ENCODE measurements at places on chromosomes 1 and 21. TPM values are rescaled to one million over a fixed set of nuclear protein-coding genes. Genes with fewer than 3 reads are reported as not detected.

Gene CHRM3
- not detected for total RNA-seq

DNA sequence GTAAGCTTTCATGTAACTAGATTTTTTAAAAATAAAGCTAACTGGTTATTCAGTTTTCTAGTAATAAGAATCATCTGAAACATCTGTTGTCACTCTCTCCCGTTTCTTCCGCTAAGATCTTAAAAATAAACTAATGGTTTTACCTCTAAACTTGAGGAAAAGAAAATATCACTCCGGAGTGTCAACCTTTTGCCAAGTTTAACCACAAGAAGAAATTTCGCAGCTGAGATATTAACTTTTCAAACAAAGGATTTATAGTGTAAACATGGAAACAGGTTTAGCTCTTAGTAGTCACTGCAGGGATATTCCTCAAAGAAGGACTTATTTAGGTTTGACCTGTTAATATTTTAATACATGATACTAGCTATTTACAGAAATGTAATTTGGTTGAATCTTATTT, 954.9 kb downstream of the ADGRL2 start:
- no peaks in the 10 kb centered on the region for H3K27me3 ChIP-seq
- H3K4me3 ChIP-seq = no peak overlapping the region
- no peaks in the 10 kb centered on the region for H3K4me1 ChIP-seq
- H3K36me3 ChIP-seq = no peaks in the 10 kb centered on the region
- H3K27ac ChIP-seq = no peak overlapping the region
- no peak for DNase-seq

DNA sequence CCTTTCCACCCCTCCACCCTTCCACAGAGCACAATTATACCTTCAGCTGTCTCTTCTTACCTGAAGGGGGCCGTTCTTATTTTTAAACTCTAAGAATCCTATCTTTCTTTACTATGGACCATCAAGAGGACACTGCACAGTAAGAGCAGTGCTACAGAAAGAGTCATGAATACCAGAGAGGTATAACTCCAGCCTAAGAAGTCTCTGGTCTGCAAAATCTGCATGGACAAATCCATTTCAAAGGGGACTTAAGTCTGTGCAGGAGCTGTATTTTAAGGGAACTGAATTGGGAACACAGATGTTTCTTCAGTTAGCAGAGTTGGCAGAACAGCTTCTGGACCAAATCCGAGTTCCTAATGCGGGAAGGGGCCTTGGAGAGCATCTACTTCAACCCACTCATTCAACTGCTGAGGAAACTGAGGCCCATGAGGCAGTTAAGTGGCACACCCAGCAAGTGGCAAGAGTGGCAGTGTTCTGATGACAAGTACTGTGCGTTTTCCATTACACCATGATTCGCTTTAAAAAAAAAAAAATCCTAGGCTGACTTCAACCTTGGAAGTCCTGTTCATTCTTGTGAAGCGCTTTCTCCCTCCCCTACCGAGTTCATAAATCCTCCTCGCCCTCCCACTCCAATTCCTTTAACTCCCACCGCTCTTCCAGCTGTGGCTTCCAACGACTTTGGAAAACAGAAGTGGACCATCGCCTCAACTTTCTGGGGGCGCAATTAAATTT, 1.8 kb downstream of the PLPP3 start:
- DNase-seq = no peak
- no peaks in the 10 kb centered on the region for H3K36me3 ChIP-seq
- H3K4me1 ChIP-seq = peaks cover 7% of the 10 kb centered on the region
- H3K27ac ChIP-seq = no peak overlapping the region
- peaks cover 44% of the 10 kb centered on the region for H3K27me3 ChIP-seq

Gene TSACC
- not detected for total RNA-seq

DNA sequence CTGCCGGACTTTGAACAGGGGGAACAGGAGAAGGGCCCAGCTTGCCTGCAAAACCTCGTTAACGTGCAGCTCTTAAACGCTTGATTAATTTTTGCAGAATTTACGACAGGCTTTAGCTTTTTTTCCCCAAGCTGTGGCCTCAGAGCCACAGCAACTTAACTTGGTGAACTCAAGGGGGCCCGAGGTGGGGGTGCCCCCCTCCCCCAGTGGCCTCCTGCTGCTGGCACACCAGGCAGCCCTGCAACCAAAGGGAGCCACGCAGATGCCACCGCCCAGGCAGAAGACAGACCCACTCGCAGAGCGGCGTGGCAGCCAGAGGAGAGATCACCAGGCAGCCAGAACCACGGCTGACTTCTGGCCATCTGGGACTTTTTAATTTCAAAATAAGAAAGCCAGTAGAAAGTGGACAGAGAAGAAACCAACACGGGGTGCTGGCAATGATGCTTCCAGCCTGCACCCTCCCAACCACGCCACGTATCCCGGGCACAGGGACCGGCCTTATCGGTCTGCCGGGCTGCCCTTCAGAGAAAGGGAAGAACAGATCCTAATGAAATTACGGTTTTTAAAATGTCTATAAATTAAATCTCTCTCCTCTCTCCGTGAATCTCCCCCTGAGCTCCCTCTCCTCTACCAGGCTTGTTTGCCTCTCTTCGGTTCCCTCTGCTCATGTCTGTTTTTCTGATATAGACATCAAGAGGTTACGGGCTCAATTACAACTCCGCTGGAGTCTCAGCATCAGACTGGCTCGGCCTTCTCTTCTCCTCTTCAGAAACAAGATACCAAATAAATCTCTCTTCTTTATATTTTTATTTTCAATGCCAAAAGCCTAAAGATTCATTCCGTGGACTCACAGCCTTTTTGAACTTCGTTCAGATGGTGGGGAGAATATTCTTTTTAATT, 6.4 kb downstream of the CASZ1 start:
- no peak for DNase-seq
- H3K4me1 ChIP-seq = peaks cover 9% of the 10 kb centered on the region
- H3K27ac ChIP-seq = no peak overlapping the region
- H3K36me3 ChIP-seq = no peaks in the 10 kb centered on the region
- H3K4me3 ChIP-seq = no peak overlapping the region

- H3K36me3 ChIP-seq = peaks cover 16% of the 10 kb centered on the region
- H3K27me3 ChIP-seq = no peaks in the 10 kb centered on the region
- H3K27ac ChIP-seq = no peak overlapping the region
- H3K4me1 ChIP-seq = peaks cover 8% of the 10 kb centered on the region
- no peak for DNase-seq
These were observed 48.9 kb upstream of the DIP2A start for GRCh38 chr21:46409641-46410406.

DNA sequence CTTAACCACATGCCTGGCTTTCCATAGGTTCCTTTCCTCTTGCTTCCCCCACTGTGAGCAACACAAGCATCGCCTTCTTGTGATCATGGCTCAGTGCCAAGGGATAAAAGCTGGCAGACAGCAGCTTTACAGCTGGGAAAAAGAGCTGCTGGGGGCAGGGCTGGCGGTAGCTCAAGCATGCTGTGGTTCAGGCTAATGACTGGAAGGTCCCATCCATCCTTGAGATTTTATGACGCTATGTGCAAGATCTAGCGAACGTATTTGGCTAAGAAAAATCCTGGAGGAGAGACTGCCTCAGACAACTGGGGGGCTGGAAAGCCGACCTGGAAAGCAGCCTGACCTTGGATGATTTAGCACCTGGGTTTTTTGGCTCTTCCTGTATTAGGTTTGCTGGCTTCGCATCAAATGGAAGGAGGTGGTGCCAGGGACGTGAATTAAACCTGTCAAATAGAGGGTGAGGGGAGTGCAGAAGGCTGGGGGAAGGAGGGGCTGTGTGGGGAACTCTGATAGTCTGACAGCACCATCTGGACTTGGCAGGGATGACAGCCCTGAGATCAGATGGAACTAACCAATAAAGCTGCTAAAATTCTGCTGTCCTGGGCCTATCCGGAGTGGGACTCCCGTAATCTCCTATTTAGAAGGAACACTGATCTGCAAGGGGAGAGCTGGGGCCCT, 34.8 kb downstream of the ZMYND12 start:
- no peaks in the 10 kb centered on the region for H3K36me3 ChIP-seq
- no peak for DNase-seq
- no peaks in the 10 kb centered on the region for H3K4me1 ChIP-seq
- H3K4me3 ChIP-seq = no peak overlapping the region
- peaks cover 3% of the 10 kb centered on the region for H3K27me3 ChIP-seq
- no peak overlapping the region for H3K27ac ChIP-seq

DNA sequence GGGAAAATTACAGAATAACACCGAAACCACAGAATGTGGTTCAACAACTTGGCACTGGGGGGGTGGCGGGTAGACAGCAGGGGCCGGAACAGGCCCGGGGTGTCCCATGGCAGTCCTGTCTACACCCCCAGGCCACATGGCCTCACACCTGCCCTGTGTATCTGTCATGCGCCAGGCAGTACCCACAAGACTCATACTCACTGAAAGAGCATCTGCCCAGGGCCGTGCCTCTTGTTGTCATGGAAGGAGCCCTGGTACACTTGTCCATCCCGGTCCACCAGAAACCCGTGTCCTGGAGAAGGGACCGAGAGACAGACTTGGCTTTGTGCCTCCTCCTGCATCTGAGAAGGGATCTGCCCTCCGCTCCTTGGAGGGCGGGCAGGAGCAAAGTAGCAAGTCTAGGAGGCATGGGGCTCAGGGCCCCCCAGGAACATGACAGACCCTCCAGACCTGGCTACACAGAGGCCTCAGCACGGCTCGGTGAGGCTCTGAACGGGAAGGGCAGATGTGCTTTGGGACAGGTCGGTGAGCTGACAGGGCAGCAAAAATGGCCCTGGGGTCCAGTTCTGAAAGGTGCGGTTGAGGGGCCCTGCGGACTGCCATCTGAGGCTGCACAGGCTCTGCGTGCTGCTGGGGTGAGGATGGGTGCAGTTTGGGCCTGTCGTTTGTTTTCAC, 5.6 kb downstream of the MORN1 start:
- H3K27me3 ChIP-seq = no peaks in the 10 kb centered on the region
- no peak for DNase-seq
- no peak overlapping the region for H3K4me3 ChIP-seq
- peaks cover 10% of the 10 kb centered on the region for H3K4me1 ChIP-seq
- no peaks in the 10 kb centered on the region for H3K36me3 ChIP-seq
- H3K27ac ChIP-seq = no peak overlapping the region

Gene GJB3
- not detected for total RNA-seq

DNA sequence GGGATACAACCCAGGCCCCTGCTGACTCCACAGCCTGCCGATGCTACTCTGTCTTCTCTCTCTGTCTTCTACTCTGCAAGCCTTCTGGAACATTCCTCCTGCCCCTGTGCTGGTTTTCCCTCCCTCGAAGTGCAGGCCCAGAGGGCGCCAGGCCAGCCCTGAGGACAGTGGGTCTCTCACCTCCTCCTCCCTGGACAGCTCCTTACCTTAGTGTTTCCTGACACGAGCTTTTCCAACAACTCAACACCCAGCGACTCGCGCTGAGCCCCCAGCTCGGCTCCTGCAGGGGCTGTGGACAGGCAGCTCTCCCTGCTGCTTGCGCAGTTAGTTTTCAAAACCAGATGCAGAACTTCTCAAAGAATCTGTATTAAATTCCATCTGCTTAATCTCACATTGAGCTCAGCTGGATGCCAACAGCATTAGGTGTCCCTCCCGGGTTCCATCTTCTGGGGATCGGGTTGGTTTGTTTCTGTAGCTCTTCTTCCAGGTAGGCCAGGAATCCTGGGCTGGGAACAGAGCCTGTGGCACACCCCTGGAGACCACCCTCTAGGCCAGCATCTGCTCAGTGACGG, 54.2 kb downstream of the PTPRU start:
- H3K4me1 ChIP-seq = no peaks in the 10 kb centered on the region
- no peaks in the 10 kb centered on the region for H3K36me3 ChIP-seq
- no peak for DNase-seq
- H3K27ac ChIP-seq = no peak overlapping the region

GRCh38 chr1:199010492-199010891, 371.7 kb downstream of the PTPRC start:
- H3K4me1 ChIP-seq = peaks cover 48% of the 10 kb centered on the region
- peak overlapping the region; percentile 10 for H3K4me3 ChIP-seq
- peak overlapping the region; percentile 30 for H3K27ac ChIP-seq
- H3K27me3 ChIP-seq = peaks cover 3% of the 10 kb centered on the region
- peaks cover 47% of the 10 kb centered on the region for H3K36me3 ChIP-seq
- DNase-seq = no peak

GRCh38 chr1:202710070-202711045, at the start of gene SYT2:
SYT2 (minus strand) TSS chr1:202710454; CDS start chr1:202605772, 104,682 bp downstream.
- no peak for DNase-seq
- H3K27me3 ChIP-seq = peaks cover 82% of the 10 kb centered on the region
- no peaks in the 10 kb centered on the region for H3K4me1 ChIP-seq
- no peak within 1 kb of the TSS for H3K4me3 ChIP-seq

GRCh38 chr1:226912587-226913176, 27.4 kb upstream of the COQ8A start:
- no peak overlapping the region for H3K4me3 ChIP-seq
- H3K27ac ChIP-seq = no peak overlapping the region
- peaks cover 3% of the 10 kb centered on the region for H3K36me3 ChIP-seq
- peaks cover 16% of the 10 kb centered on the region for H3K4me1 ChIP-seq
- peak; percentile 54 for DNase-seq

Gene RPE65
- total RNA-seq = not detected

- peak overlapping the region; percentile 95 for H3K4me3 ChIP-seq
- H3K4me1 ChIP-seq = peaks cover 52% of the 10 kb centered on the region
- peak overlapping the region; percentile 94 for H3K27ac ChIP-seq
- H3K27me3 ChIP-seq = no peaks in the 10 kb centered on the region
- no peak for DNase-seq
These were observed 441 bp downstream of the YARS1 start for GRCh38 chr1:32816676-32817158.

GRCh38 chr1:166870584-166870983, 5.5 kb downstream of the TADA1 start:
- H3K36me3 ChIP-seq = peaks cover 36% of the 10 kb centered on the region
- peaks cover 60% of the 10 kb centered on the region for H3K4me1 ChIP-seq
- H3K27ac ChIP-seq = peak overlapping the region; percentile 32

- peaks cover under 1% of the 10 kb centered on the region for H3K4me1 ChIP-seq
- no peaks in the 10 kb centered on the region for H3K36me3 ChIP-seq
- no peaks in the 10 kb centered on the region for H3K27me3 ChIP-seq
- DNase-seq = no peak
- no peak overlapping the region for H3K27ac ChIP-seq
- H3K4me3 ChIP-seq = no peak overlapping the region
These were observed 527.5 kb downstream of the SMYD3 start for GRCh38 chr1:245979589-245979988.

DNA sequence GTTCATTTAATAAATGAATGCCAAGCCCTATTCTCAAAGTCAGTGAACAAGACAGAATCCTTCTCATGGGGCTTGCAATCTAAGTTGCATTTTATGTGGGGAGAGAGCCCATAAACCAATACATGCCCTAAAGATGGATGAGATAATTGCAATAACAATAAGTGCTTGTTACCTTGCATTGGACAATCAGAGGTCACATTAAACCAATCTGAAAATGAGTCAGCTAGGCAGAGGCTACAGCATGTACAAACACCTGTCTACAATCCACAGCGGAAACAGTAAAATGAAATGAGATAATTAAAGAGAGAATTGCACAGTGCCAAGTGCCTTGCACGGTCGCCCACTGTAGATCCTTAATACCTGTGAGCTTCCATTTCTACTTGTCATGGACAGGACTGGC, 7.4 kb upstream of the IGFN1 start:
- DNase-seq = no peak
- no peak overlapping the region for H3K4me3 ChIP-seq
- H3K4me1 ChIP-seq = no peaks in the 10 kb centered on the region

Gene BMP8A
- not detected for total RNA-seq

Gene RCC2
- total RNA-seq = 133 TPM

- no peaks in the 10 kb centered on the region for H3K27me3 ChIP-seq
- peak overlapping the region; percentile 53 for H3K4me3 ChIP-seq
- DNase-seq = peak; percentile 80
- peaks cover 67% of the 10 kb centered on the region for H3K36me3 ChIP-seq
These were observed 4.3 kb downstream of the THEM4 start for GRCh38 chr1:151905070-151905442.

Gene TSPAN2
- total RNA-seq = 1.2 TPM

Gene PALMD
- not detected for total RNA-seq
